ENCODE measurements at places on chromosomes 13 and 19.

- DNase-seq: no peak
These were observed at the start of gene VSIG10L for GRCh38 chr19:51341976-51342580. TSS of gene VSIG10L (minus strand) at chr19:51342139. CDS start at chr19:51342124, 15 bp downstream.

DNA sequence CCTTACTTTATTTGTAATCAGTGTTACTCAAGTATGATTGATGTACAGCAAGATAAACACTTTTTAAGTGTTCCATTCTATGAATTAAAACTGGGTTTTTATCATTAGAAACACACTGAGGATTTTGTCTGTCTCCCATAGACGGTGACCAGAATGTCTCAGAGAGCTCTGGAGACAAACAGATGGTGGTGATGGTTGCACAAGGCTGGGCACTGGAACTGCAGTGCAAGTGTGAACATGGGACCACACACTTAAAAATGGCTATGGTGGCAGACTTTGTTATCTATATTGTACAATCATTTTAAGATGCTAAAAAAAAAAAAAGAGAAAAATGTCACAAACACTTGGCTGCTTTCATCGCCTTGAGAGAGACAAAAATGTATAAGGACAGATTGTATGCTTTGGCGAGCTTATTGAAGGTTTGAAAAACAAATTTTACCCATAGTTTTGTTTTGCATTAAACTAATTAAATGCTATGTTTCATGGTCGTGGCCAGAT lies 273.0 kb downstream of the SHISA2 start:
- no peak for DNase-seq

GRCh38 chr19:6374711-6375410 lies 872 bp downstream of the PSPN start:
- DNase-seq: no peak

- no peak for DNase-seq
These were observed 54.9 kb upstream of the ATP12A start for GRCh38 chr13:24625331-24625731.

GRCh38 chr19:16883522-16883921 lies 5.3 kb upstream of the F2RL3 start:
- no peak for DNase-seq

DNA sequence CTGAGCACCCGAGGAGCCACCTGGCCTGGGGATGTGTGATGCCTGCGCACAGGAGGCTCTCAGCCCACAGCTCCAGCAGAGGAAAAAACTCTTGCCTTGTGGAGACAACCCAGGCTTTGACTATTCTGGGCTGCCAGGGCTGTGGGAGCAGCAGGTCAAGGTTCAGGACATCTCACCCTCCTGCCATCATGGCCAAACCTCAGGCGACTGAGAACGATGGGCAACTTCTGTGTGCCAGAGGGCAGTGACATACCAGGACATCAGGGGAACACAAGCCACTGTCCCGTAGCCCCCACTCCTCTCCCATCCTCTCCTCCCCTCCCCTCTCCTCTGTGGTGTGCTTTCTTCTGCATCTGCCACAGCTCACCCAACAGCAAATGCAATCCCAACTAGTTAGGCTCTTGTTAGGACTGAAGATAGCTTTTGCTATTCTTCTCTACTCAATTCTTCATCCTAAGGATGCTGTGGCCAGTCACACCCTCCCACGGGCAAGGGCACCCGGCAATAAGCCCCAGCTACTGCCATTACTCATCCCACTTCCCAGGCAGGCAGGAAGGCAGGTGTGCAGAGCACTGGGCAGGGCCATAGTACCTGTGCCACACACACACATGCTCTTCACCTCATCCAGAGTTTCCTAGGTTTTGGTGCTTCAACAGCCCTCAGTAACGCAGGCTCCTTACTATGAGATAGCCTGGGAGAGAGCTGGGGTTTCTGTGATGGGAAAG lies 16.8 kb downstream of the ELL start:
- DNase-seq: no peak

DNA sequence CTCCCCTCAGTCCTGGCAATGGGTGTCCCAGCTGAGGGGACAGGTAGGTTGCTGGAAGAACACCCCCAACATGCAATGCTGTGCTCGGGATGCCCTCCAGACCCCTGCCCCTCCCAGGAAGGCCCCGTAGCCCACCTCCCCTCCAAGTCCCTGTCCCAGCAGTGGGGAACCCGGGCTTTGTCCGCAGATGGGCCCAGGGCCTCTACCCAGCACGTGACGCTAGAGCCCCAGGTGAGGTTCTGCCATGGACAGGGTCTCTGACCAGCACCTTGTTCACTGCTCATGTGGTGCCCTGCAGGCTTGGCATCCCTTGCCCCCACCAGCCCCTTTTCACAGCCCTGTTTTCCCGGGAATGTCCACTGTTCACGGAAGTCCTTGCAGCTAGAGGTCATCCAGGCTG lies 220.0 kb upstream of the SGCG start:
- no peak for DNase-seq

GRCh38 chr13:94079876-94080275 lies 399.6 kb downstream of the DCT start:
- no peak for DNase-seq

- DNase-seq: no peak
These were observed at the start of gene LILRB5 for GRCh38 chr19:54257116-54257480. TSS of gene LILRB5 (minus strand) at chr19:54257273. CDS start at chr19:54257193, 80 bp downstream.

DNA sequence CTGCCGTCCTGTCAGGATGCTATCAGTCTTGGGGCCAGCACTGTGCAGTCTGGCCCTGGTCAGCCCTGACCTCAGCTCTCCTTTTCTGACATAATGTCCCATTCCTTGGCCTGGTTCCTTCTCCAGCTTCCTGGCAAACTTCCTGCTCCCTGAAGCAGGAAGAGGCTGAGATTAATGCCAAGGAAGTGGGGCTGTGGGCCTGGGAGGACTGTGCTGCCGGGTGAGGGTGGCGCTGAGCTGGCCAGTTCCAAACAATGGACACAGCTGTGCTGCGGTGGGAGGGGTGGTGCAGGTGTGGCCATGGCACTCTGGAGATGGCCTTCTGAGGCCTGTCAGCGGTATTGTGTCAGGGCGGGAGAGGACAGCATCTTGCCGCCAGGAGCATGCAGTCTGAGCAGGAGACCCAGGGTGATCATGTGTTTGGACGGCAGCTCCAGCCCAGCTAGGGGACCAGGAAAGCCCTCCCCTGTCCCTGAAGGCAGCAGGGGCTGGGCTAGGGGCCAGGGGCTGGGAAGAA lies 30.9 kb downstream of the TUBA3C start:
- no peak for DNase-seq

DNA sequence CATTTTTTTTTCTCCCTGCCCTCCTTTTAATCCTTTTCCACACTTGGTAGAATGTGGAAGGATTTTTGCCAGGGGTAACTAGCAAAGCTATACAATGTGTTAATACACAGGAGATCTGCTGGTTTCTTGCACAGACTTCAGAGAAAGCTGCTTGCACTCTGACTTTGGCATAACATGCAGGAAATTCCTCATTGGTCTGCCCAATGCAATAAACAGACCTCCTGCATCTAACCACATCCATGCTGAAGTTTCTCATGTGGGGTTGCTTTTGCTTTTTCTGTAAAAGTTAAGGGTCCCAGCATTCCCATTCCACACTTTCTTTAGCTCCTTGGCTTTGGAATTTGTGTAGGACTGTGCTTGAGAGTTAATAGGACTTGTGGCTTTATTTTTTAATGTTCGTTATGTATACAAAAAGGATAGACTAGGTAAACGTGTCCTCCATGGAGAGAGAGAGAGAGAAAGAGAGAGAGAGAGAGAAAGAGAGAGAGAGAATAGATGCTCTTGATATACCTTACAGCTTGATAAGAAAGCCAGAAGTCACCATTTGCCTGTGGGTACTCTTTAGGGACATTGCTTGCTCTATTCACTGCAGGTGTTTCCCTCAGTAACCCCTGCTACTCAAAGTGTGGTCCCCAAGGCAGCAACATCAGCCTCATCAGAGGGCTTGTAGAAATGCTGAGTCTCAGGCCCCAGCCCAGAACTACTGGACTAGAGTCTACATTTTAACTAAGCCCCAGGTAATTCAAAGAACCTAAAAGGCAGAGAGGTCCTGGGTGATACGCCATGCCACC lies 170.5 kb downstream of the SHISA2 start:
- DNase-seq: no peak

DNA sequence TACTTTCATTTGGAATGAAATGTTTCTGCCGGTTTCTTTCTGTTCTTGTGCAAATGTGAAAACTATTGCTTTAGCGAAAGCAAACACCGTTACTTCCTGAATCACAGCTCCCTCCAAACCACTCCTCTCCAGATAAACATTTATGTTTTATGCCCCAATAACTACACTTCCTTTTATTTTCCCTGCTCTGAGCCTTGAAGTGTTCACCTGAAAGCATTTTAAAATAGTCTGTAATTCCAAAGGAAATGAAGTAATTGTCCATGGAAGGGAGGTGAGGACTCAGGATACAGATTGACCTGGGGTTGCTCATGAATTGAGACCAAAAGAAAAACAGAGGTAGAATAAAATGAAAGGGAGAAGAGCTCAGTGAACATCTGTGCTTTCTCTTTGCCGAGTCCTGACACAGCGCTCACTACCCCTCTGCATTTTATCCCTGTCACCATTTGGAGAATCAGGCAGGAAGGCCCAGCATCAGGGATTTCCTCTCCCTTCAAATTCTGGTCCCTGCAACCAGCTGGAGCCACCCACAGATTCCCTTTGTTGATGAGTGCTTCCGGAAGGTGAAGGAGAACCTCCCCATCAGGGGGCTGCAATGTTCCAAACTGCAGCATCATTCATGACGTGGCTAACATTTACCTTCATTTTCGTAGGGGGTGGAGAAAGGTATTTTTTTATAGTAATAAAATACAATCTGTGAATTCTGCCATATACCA lies 171.9 kb downstream of the ITGBL1 start:
- DNase-seq: no peak

DNA sequence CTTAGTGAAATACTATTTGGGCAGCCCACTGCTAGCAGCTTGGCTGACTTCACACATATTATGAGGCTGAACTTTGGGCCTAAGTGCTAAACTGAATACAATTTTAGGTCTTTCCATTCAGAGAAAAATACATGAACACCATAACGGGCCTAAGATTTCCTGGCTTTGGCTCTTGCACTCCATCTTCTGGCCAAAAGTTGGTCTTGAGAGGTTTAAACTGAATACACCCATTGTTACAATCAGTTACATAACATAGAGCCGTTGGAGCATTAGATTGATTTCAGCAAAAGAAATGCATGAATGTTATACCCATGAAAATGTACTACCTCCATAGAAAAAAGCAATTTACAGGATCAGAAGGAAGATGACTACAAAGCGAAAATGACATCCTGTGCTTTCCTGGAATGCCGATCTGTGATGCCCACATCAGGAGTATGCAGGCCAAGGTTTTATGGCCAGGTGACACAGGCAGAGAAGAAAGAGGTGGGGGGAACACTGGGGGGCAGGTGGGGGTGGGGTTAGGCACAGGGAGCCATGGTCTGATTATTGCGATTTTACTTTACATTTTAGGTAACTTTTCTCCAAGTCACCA lies 11.1 kb upstream of the SHISA2 start:
- DNase-seq: no peak

DNA sequence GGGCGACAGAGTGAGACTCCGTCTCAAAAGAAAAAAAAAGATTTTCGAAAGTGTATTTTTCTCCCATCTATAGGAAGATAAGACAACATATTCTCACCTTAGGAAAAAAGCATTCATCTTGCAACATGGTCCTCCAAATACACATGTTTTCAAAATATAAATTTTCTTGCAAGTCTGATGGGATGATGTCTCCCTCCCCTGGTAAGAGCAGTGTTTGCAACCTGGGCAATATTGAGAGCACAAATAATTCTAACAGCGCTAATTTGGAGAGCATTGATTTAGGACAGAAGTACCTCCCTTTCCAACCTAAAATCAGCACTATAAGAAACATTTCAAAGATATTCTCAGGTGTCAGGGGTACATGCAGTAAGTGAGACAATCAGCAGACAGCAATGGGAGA lies 61.0 kb upstream of the SHISA2 start:
- no peak for DNase-seq

DNA sequence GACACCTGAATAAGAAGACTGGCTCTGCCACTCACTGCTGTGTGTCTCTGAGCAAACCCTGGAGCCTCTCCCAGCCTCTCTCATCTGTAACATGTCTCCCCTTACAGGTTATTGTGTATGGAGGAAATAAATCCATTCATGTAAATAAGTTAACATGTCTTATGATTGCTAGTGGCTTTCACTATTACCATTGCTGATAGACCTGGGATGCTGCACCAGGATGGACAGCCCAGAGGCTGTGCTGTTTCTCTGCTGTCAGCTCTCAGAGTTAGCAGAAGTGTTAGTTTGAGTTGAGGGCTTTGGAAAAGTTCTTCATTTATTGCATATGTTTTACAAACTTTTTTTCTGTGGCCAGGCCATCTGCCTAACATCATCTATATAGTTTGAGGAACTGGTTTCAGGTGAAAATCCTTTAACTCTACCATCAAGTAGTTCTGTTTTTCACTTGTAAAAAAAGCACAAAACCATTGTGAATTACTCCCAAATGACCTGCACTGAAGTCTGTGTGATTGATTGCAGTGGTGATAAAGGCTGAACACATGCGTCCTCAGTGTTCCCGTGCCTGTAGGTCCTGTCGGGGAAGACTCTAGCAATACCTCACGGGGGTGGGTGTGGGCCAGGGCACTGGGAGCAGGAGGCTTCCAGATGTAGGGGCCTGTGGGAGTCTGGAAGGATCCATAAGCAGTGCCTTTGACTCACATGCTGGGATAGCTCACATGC lies 24.6 kb downstream of the MPHOSPH8 start:
- DNase-seq: no peak

DNA sequence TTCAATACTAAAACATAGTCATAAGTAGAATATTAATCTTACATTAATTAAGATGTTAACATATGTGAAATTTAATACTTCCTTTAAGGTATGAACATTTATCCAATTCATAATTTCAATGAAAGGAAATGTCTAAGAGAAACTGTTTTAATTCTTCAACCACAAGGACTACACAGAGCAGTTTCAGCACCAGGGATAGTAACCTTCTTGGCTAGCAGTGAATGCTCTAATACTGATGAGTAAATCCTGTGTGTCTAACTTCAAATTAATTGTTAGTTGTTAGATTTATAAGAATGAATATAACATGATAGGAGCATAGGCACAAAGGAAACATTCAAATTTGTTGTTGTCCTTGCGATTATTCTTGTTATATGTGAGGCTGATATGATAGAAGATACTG lies 15.6 kb upstream of the NBEA start:
- no peak for DNase-seq

- no peak for DNase-seq
These were observed 432.2 kb downstream of the OLFM4 start for GRCh38 chr13:53460796-53461195.

- DNase-seq: no peak
These were observed 126.2 kb upstream of the FNDC3A start for GRCh38 chr13:48849515-48849914.

GRCh38 chr19:10096615-10096963 lies 5.9 kb downstream of the ANGPTL6 start:
- DNase-seq: no peak
